Hematopoietic multipotent progenitor cell treated with erythropoietin and hydrocortisone succinate and interleukin-3 and kit ligand, for 17 days (in vitro differentiated cells): ENCODE measurements at places on chromosomes 5 and 9.

GRCh38 chr5:16675806-16676205, 59.0 kb upstream of the RETREG1 start:
- DNase-seq = no peak

GRCh38 chr5:75046366-75047142, 5.8 kb downstream of the GCNT4 start:
- no peak for DNase-seq

- DNase-seq = no peak
These were observed 63.6 kb downstream of the CEP120 start for GRCh38 chr5:123359454-123360200.

DNA sequence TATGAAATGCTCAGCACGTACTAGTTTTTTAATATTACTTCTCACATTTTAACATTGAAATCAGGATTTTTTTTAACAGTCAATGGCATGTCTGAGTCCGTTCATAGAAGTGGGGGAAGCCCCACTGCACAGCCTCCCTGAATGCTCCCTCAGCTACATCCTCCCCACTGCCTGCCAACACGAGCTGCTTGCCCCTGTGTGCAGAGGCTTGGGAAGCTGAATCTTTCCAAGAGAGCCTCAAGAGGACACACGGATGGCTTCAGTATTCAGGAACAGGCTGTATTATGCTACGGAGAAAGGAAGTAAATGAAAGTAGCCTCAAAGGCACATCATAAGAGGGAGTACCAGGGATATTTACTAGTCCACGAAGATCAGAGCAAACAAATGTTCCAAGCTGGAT, 248.7 kb downstream of the SPOCK1 start:
- DNase-seq = no peak

DNA sequence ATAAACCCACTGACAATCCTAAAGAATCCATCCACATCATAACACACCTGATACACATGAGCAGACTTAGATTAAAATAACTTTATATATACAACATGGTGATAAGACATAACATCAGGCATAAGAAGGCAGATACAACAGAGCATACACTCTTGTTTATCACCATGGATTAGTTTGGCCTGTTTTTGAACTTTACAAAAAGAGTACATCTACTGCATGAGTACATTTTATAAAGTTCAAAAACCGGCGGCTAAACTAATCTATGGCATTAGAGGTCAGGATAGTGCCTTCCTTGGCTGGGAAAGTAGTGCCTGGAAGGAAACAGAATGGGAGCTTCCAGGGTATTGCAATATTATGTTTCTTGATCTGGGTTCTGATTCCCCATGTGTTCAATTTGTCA, 15.1 kb downstream of the RICTOR start:
- DNase-seq = no peak

- DNase-seq = no peak
These were observed 101.7 kb downstream of the APTX start for GRCh38 chr9:32899761-32900160.

GRCh38 chr9:106575823-106576222, 287.1 kb upstream of the ZNF462 start:
- DNase-seq = no peak

DNA sequence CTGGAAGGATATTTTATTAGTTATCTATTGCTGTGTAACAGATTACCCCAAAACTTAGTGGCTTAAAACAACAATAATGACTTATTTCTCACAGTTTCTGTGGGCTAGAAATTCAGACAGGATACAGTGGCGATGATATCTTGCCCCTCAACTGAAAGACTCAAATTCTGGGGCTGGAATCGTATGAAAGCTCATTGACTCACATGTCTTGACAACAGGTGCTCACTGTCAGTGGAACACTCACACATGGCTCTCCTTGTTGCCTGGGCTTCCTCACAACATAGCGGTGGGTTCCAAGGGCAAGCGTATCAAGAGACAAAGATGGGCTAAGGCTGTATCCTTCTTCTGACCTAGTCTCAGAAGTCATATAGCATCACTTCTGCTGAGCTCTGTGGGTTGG, 3.7 kb upstream of the GNPDA1 start:
- no peak for DNase-seq

DNA sequence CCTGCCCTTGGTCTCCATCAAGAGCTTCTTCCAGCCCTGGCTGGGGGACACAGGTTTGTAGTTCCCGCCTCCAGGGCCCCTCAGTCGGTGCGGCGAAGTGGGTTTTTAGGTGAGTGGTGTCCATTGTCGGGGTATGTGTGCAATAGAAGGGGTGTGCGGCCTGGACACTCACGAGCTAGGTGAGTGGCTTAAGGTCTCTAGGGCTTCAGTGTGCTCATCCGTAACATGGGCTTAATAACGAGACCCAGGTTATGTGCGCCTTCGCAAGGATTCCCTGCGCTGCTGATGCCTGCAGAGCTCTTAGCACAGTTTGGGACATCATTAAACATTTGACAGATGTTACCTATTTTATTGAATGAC, 656 bp downstream of the CEP78 start:
- no peak for DNase-seq

- DNase-seq = no peak
These were observed 298.3 kb downstream of the CSNK1G3 start for GRCh38 chr5:123810253-123810652.

- no peak for DNase-seq
These were observed 200.0 kb upstream of the S1PR3 start for GRCh38 chr9:88791105-88791805.

DNA sequence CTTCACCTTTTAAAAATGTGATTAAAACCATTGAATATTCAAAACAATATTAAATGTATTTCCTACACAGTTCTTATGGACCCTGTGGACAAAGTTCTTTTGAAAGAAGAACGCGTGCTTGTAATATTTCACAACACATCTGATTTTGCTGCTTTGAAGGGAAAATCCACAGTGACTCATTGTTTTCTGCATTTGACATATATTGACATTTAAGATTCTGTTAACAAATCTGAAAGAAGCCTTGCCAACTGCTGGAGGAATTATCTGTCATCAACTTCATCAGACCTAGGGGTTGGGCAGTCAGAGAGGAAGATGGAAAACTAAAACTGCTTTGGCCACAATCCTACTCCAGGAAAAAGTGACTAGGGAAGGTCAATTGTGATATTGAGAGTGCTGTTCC, 56.9 kb upstream of the RASEF start:
- DNase-seq = no peak

GRCh38 chr9:357560-357959, 142.9 kb downstream of the DOCK8 start:
- DNase-seq = no peak

DNA sequence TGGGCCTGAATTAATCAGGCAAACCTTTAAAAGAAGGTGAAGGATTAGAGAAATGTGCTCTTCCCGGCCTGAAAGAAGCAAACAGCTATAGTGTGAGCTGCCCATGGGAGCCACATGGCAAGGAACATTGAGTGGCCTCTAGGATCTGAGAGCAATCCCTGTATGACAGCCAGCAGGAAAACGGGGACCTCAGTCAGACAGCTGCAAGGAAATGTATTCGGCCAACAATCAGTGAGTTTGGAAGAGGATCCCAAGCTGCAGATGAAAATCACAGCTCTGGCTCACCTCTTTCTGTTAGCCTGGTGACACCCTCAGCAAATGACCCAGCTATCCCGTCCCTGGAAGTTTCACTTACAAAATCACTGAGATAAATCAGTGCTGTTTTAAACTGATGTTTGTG, 309.2 kb downstream of the SH3GL2 start:
- no peak for DNase-seq

DNA sequence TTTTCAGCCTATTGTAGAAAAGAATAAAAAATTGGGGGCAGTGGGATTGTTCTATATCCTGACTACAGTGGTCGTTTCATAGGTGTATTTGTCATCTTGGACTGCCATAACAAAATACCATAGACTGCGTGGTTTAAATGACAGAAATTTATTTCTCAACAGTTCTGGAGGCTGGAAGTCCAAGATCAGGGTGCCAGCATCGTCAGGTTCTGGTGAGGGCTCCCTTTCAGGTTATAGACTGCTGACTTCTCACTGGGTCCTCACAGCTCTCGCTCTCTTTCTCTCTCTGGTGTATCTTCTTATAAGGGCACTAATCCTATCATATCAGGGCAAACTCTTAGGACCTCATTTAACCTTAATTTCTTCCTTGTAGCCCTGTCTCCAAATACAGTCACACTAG, 356.7 kb upstream of the TRPC7 start:
- DNase-seq = no peak

- DNase-seq = no peak
These were observed 37.0 kb downstream of the TRIM32 start for GRCh38 chr9:116724123-116724522.

DNA sequence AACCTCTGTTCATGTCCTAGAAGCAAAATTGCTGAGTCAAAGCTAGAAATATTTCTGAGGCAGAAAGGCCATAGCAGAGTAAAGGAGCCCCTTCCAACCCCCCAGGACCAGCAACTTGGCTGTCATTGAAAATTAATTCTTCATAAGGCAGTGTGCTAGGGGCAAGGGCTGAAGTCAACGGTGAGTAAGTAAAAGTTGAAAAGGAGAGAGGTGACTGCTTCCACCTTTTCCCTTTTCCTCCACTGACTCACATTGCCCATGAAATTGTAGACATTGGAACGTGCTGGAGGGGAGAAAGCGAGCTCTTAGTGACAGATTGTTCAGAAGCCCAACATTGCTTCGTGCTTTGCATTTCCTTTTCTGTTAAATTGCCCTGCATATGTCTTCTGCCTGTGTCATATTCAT, 19.1 kb downstream of the GLRA1 start:
- no peak for DNase-seq

GRCh38 chr9:13734601-13735000, 455.1 kb upstream of the MPDZ start:
- DNase-seq = no peak

- DNase-seq = no peak
These were observed 345.7 kb downstream of the SPATA31D1 start for GRCh38 chr9:82334286-82334685.

DNA sequence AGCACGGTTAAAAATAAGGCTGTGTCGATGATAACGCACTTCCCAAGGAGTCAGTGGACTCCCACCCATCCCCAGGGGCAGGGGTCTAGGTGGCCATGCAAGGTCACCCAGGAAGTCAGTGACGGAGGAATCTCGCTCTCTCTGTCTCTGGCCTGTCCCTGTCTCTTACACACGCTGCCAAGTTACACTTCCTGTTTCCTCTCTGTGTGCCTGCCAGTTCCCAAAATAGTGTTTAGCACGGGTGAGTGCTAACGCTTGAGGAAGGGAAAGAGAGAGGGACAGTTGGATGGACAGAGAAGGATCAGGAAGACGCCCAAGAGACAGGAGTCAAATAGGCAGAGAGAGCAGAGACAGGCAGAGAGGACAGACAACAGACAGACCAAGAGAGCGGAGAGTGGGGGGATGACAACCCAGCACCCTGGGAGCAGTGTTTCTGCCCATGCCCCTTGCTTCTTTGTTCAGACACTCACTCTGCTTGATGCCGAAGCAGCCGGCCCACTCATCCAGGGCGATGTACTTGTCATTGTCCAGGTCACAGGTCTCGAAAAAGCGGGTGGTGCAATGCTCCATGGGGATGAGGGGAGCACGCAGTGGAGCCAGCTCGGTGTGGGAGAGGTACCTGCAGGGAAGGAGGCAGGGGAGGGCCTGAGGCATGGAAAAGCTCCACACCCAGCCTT, 23.0 kb downstream of the SPARC start:
- DNase-seq = no peak
